Dermis blood vessel endothelial cell (primary cell): ENCODE measurements at places on chromosomes 4 and X. TPM values are rescaled to one million over a fixed set of nuclear protein-coding genes. Genes with fewer than 3 reads are reported as not detected.

RRH gene
- not detected in 2 replicates for total RNA-seq

GRCh38 chr4:145234091-145234706 is 53.8 kb upstream of the OTUD4 start:
- DNase-seq = peak; percentile 87

DNA sequence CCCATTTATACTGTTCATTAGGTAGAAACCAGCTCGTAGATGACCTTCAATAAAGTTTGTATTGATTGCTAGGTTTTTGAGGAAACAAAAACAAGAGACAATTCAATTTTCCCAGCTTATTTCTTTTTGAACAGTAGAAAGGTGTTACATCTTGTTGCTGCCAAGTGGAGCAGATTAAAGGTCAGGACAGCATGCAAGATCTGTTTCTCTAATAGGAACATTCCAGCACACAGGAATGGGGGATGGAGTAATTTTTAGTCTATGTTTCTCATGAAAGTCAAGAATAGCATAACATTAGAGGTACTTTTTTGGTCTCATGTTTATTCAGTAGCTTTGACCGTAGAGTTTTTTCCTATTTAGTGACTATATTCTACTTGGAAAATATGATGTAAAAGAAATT is 132.4 kb downstream of the IL1RAPL1 start:
- DNase-seq = no peak

- DNase-seq = no peak
These were observed 55.9 kb downstream of the EIF4E start for GRCh38 chr4:98873059-98873458.

TRIM61 gene
- total RNA-seq = not detected in 2 replicates

GRCh38 chr4:189404271-189404670 is 536.4 kb upstream of the FRG1 start:
- DNase-seq = no peak
